Glomerular endothelial cell (primary cell): ENCODE measurements at places on chromosomes 1 and 21.

GRCh38 chr21:42555756-42556438 lies 42.2 kb downstream of the SLC37A1 start:
- DNase-seq, result no peak

- no peak for DNase-seq
Observed at GRCh38 chr1:156750191-156750672, 1.2 kb downstream of the HDGF start.

GRCh38 chr21:44581158-44581557 lies 754 bp upstream of the KRTAP10-5 start:
- no peak for DNase-seq

- DNase-seq, result no peak
Observed at GRCh38 chr1:19424651-19425570, 60.4 kb downstream of the CAPZB start.

DNA sequence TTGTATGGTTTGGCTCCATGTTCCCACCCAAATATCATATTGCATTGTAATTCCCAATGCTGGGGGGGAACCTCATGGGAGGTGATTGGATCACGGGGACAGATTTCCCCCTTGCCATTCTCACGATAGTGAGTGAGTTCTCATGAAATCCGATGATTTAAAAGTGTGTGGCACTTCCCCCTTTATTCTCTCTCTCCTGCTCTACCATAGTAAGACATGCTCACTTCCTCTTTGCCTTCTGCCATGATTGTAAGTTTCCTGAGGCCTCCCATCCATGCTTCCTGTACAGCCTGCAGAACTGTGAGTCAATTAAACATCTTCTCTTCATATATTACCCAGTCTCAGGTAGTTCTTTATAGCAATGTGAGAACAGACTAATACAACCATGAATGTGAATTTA lies 211.6 kb upstream of the NR5A2 start:
- DNase-seq, result no peak

GRCh38 chr1:70979881-70980280 lies 67.7 kb downstream of the PTGER3 start:
- no peak for DNase-seq

GRCh38 chr1:160018900-160019299 lies 12.9 kb downstream of the PIGM start:
- DNase-seq, result no peak

GRCh38 chr1:96292141-96292540 lies 429.4 kb upstream of the PTBP2 start:
- no peak for DNase-seq

GRCh38 chr1:24340770-24341169 lies 21.6 kb downstream of the GRHL3 start:
- DNase-seq, result no peak

GRCh38 chr1:75373542-75374159 lies 237.3 kb downstream of the SLC44A5 start:
- no peak for DNase-seq

- no peak for DNase-seq
Observed at GRCh38 chr1:33763406-33763805, 100.5 kb upstream of the HMGB4 start.
